ENCODE measurements at places on chromosomes 12 and 14.

DNA sequence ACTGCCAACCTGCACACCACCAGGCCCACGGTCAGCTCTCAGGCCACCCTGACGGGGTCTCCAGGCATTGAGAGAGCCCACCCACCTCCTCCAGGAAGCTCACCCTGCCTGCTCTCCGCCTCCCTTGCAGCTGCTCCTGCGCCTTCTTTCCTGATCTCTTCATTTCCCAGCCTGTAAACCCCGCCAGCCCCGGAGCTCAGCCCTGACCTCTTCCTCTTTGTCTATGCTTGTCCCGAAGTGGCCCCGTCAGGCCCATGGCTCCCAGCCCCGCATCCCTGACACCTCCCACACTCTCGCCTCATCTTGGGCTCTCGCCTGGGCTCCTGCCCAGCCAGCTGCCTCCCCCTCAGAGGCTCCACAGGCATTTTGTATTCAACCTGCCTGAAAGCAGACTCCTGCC, 139.3 kb downstream of the CALM1 start:
- no peak for DNase-seq

DNA sequence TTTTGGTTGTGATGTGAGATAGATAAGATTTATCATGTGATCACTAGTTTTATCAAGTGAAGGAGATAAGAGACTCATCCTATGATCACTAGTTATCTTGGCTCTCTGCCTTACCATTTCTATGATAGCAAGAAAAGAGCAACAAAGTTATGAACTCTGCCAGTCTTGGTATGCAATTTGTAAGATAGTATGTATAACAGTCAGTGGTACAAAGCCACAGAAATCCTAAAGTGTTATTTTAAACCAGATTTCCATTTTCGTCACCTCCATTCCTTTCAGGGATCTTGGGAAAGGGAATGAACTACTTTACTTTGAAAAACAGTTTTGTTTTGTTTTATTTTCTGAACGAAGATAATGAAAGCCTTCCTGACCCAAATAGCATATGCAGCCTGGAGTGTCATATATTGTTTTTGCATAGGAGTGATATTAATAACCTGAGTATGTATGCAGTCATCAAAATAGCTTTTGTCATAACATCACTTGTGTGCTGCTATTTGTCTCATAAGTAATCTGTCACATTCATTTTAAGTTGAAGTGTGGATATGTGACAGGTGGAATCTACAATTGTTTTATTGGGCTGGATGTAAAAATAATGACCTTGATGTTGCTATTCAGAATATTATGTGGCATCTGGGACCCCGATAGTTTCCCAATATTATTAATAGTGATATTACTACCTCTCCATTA, 35.0 kb downstream of the FLRT2 start:
- peak; percentile 35 for DNase-seq

DNA sequence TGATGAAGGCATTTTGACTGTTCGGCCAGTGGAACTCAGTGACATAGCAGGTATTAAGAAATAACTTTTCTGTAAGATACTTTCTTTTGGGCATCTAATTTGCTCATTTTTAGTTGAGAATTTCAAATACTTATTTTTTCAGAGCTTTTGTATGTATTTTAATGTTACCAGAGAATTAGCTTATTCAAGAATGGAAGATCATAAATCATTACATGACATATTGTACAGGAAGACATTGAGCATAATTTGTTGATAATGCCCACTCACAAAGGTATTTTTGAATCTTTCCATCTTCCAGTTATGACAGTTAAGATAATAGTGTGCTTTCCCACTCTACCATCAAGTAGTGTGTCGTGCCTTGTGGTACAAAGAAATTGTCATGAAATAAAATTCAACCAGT, 36.5 kb downstream of the TMEM117 start:
- DNase-seq: no peak

DNA sequence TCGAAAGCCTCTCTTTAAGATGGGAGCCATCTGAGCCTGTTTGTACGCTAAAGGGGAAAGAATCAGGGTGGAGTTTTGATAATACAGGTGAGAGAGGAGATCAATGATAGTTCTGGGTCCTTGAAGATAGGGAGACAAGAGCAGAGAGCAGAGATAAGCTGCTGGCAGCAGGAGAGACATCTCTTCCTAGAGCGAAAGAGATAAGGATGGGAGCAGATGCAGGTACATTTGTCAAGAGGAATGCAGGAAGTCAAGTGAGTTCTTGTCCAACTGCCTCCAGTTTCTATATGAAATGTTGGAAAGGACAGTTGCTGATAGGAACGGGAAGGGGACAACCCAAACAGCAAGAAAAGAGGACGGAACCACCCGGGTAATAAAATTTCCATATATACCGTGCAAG, 24.7 kb upstream of the HIF1A start:
- no peak for DNase-seq

DNA sequence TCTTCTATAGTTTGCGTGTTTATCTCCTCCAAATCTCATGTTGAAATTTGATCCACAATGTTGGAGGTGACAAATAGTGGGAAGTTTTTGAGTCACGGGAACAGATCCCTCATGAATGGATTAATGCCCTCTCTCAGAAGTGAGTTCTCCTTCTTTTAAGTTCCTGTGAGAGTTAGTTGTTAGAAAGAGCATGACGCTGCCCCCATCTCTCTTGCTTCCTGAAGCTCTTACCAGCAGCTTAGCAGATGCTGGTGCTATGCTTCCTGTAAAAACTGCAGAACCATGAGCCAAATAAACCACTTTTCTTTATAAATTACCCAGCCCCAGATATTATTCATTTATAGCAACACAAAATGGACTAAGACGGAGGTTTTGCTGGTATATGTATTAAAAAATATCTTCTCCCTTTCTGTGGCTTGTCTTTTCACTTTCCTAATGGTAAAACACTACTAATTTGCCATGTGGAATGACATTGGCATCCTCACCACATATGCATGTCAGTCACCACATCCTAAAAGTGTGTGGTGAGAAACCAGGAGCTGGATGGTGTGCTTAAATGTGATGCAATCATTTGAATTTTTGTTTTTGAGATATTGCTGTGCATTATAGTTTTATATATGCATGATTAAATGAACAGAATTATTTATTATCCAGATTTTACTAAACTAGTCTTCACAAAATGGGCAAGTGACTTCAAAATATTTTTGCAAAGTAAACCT, 449.3 kb downstream of the ADAMTS20 start:
- no peak for DNase-seq

GRCh38 chr12:1882850-1883470, 35.5 kb downstream of the CACNA2D4 start:
- DNase-seq: no peak

- peak; percentile 61 for DNase-seq
Observed at GRCh38 chr14:75295491-75296345, 17.1 kb downstream of the FOS start.

GRCh38 chr14:74190927-74191575, 48.2 kb upstream of the VSX2 start:
- DNase-seq: peak; percentile 2

DNA sequence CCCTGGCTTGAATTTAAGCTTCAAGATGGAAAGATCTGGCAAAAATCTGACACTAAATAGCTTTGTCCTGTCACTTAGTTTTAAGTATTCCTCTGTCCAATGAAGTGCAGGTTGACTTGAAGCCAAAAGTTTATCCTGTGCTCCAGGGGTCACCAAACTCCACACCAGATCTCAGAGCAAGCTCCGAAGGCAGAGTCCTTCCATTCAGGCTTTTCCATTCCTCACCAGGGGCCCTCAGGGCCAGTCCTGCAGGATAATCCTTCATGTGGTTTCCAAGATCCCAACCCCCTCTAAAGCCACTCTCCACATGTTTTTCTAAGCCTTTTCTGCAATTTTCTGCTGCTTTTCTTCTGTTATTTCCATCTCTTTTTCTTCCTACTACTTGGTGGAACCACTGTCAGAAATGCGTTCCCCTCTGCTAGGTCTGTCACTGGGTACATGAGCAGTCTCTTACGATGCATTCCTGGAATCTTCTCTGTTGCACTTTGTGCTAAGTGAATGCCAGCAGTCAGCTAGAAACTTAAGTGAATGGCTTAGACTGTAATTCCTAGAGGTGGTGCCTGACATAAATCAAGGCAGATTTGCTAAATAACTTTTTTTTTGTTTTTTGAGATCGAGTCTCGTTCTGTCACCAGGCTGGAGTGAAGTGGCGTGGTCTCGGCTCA, 251.4 kb downstream of the MSRB3 start:
- DNase-seq: no peak

- DNase-seq: no peak
Observed at GRCh38 chr12:27545665-27546064, 21.7 kb downstream of the PPFIBP1 start.

- DNase-seq: peak; percentile 93
Observed at GRCh38 chr12:127485528-127485927, 781.4 kb upstream of the TMEM132C start.

DNA sequence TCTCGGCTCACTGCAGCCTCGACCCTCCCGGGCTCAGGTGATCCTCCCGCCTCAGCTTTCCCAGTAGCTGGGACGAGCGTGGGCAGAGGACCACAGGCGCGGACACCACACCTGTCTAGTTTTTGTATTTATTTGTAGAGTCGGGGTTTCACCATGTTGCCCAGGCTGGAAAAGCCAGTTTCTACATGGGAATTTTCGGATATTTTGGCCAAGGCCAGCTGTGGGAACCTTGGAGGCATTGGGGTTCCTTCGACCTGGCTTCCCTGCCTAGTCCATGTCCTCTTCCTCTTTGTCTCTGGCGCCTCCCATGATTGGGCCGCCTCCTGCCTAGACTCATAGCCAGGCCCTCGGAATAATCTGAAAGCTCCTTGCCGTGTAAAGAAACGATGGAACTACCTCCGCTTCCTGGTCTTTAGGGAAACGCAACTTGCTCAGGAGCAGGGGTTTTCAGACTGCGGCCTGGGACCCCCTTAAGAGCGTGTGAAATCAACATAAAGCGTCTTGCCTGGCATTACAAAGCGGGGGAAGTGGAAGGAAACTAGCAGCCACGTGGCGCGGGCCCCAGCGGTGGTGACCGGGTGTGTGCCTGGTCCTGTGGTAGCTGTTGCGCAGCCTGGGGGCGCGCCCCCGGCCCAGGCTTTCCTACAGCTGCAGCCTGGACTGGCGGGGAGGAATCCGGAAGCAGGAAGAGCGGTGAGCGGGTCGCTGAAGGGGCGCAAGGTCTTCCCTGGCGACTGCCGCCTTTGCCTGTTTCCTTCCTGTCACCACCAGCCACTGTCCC, 1.4 kb upstream of the HSP90AA1 start:
- peak; percentile 42 for DNase-seq

DNA sequence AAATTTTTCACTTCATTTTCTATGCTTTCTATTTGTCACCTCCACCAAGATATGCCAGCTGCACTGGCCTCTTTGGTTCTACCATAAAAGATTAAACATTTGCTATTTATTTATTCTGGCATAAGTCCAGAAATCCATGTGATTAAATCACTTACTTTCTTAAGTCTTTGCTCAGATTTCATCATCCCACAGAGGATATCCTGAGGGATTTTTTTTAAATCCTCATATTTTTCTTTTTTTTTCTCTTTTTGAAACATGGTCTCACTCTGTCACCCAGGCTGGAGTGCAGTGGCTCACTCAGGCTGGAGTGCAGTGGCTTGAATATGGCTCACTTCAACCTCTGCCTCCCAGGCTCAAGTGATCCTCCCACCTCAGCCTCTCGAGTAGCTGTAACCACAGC, 645.4 kb upstream of the ATXN7L3B start:
- DNase-seq: peak; percentile 8

DNA sequence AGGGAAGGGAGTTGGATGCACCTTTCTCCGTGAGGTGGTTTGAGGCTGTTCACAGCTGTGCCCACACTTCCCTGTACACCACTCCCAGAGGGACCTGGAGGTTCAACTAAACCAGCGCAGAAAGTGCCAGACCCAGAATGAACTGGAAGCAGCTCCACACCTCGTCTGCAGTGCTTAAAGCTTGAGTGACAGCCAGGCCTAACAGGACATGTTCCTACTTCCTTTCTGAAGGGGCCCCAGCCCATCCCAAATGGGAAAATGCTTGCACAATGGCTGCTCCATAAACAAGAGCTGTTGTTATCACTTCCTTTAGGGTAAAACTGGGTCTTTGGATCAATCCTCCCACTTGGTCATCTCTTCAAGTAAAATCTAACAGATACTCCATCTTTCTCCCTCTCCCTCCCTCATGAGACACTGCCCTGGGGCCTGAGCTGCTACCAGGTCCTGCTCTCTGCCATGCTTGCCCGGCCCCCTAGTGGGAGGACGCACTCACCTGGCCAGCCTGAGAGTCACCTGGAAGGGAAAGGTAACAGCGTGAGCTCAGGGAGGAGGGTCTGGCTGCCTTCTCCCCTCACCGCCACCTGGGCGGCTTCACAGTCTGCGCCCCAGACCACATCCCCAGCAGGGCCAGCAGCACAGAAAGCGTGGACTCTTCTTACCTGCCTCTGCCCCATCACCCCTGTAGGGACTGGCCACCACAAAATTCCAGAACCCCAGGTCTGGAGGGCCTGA, 33.5 kb downstream of the ISCA2 start:
- DNase-seq: no peak

- no peak for DNase-seq
Observed at GRCh38 chr12:87760943-87761342, 268.3 kb downstream of the C12orf50 start.

DNA sequence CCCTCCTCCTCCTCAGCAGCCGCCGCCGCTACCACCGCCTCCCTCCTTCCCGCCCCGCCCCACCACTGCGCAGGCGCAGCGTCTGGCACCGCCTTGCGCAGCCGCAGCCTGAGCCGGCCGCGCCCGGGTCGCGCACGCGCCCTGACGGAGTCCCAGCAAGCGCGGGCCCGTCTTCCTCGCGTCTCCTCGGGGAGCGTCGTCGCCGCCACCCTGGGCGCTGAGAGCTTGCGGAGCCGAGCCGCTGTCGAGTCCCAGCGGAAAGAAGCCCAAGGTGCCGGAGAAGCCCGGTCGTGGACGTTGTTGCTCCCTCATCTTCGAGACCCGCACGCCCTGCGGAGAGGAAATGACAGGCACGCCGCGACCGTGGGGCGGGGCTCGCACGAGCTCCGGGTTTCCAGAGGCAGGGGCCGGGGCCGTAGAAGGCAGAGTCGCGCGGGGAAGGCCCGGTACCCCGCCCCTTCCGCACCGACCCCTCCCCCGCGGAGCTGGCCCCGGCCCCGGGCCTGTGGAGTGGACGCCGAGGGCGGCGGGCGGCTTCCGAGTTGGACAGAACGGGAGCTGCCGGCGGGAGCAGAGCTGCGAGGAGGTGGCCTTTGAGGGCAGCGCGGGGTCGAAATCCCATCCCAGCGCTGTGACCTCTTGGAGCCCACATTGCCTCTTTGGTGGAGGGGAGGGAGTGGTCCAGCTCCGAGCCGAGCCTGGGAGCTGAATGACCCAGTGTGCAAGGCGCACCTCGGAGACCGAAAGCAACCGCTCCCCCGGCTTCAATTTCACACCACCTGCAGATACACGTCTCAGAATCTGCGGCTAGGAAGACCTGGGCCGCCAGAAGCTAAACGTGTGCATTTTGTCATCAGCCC, 469 bp upstream of the RAB35 start:
- DNase-seq: peak; percentile 93

DNA sequence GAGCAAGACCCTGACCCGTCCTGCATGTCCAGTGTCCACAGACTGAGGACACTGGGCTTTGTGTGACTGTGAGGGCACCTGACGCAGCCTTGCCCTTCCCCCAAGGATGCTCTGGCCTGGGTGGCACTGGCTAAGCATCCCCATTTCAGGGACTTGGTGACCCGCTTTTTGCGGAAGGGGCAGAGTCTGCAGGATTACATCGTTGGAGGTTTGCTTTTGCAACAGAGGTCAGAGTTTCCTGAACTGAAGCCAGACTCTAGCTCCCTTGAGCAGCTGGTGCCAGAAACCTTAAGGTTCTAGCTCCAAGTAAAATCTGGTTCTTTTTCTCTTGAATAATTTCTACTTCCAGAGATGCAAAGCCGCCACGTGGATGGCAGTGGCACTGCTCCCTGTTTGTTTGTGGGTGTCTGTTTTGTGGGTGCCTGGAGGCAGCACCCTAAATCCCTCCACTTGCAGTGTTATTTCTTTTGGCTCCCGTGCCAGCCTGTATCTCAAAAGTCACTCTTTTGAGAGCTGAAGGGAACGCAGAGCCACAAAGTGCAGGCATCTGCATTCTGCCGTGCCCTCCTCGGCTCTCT, 184.7 kb downstream of the TSPAN9 start:
- no peak for DNase-seq
